ENCODE measurements at places on chromosomes 2 and 18.

DNA sequence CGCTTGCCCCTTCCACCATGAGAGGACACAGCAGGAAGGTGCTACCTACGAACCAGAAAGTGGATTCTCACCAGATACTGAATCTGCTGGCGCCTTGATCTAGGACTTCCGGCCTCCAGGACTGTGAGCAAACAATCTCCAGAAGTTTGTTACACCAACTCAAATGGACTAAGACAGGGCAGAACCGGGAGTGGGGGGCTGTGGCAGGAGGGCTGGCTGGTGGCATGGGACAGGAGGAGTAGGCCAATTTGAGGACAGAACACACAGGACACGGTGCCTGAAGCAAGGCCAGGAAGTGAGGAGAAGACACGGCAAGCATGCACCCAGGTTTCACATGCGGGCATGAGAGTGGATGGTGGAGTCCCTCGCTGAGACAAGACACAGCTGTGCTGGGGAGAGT lies 40.1 kb downstream of the CRACDL start:
- no peak for DNase-seq

DNA sequence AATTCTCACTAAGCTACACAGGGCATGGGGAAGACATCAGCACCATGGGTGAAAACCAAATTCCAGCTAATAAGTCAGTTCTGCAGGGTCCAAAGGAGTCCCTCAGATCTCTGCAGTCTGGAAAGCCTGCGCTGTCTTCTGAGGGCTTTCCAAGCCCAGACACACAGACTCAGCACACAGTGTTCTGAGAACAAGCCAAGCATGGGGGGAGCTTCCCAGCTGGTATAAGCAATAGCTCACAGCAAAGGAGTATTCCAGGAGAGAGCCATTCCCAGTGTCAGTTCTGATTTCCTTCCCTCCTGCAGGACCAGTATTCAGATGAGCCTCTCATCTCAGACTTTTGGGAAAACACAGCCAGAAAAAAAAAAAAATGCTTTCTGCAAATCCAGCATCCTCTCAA lies 370.8 kb downstream of the TNS1 start:
- DNase-seq, result no peak

- no peak for DNase-seq
Observed at GRCh38 chr18:1421502-1421901, 516.8 kb downstream of the ADCYAP1 start.

DNA sequence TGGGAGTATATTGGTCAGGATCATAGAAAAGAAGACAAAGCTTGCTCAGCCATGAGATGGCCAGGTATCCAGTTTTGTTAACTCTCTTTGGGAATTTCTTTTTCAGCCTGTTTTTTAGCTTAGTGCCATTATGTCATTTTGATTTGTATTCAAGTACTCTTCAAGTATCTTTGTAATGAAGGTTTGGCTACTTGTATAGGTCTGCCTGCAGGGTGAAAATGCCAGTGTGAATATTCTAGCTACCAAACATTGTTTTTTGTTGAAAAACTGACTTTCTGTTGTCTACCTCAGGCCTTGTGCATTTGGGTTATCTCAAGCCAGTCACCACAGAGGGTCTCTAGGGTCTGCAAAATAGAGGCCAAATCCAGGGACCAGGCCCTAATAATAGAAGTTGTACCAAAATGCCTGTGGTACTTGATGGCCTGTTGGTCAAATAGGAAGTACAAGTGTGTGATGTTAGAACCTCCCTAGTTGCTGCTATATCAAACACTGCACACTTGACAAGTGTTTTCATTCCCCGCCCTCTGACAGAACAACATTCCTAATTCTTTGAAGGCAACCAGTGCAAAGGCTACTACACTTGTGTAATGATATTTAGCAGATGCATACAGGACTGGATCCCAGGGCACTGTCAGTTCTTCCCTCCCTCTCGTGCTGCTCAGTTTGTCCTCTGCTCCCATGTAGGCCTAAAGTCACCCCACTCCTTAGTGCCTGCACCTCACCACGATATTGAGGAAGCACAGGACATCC lies 36.4 kb downstream of the RNMT start:
- DNase-seq, result no peak
